ENCODE measurements at places on chromosomes 16 and 17.

GRCh38 chr17:48352630-48353029, 77.4 kb downstream of the SKAP1 start:
- no peak for DNase-seq

DNA sequence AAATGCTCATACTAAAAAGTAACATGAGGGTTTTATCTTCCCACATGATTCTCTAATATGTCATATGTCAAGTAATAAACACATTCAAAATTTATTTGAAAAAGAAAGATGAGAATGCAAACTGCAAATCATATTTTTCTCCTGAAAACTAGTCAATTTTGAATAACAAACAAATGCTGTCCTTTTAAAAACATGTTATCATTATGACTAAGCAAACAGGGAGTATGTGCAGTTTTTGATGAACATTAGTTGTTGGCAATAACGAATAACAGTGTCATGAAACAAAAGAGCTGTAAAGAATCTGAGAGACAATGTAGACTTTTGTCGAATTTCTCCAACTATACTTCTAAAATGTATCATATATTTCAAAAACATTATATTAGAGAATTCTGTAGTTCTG, 34.8 kb downstream of the RPGRIP1L start:
- no peak for DNase-seq

GRCh38 chr17:44176257-44176656, 5.8 kb downstream of the ASB16 start:
- no peak for DNase-seq

GRCh38 chr17:53217311-53217710, 605.4 kb upstream of the KIF2B start:
- DNase-seq = no peak

- peak; percentile 38 for DNase-seq
Measured at GRCh38 chr17:15457723-15458094, 9.7 kb downstream of the CDRT4 start.

DNA sequence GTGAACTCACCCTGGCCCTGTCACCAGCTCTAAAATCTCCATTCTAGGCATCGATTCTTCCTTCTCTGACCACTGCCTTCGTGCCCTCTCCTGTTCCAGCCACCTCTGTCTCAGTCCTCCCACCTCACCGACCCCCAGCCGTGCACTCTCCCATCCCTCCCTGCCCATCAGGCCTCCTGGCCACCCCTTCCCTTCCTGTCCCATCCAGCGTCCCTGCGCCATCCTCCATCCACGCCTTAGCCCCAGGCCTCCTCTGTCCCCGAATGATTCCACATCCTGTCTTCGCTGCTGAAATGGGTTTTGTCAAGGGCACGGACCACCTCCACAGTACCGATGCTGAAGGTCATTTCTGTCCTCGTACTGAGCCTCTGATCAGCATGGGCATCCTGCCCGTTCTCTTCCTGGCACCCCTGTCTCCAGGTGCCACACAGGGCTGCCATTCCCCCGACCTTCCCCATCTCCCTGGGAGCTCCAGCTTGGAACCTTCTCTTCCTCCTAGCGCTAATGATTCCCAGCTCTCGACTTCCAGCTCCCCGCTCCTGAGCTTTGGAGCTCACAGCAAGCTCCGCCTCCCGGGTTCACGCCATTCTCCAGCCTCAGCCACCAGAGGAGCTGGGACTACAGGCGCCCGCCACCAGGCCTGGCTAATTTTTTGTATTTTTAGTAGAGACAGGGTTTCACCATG, 2.6 kb downstream of the TRIM65 start:
- DNase-seq = no peak

DNA sequence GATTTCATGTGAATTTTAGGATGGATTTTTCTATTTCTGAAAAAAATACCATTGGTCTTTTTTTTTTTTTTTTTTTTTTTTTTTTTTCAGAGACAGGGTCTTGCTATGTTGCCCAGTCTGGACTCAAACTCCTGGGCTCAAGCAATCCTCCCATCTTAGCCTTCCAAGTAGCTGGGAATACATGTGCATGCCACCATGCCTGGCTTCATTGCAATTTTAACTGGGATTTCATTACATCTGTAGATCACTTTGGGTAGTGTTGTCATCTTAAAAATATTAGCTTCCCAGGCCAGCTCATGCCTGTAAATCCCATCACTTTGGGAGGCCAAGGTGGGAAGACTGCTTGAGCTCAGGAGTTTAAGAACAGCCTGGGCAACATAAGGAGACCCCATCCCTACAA, 54.8 kb downstream of the TOM1L2 start:
- no peak for DNase-seq

- no peak for DNase-seq
Measured at GRCh38 chr17:5714993-5715392, 130.7 kb upstream of the NLRP1 start.

DNA sequence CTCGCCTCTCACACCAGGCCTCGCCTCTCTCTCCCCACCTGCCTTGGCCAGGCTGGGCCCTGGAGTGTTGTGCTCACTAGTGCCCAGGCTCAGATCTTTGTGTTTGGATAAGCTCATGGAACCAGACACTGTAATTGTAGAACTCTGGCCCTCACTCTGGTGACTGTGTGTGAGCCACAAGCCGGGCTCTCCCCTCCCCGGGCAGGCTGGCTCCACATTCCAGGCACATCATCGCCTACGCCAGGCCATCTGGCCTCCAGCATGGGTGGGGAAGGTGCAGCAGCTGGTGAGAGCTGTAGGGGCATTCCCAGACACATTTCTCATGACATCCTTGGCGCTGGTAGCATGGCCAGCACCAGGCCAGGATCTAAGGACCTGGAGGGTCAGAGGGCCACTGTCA, 202.3 kb downstream of the RAB11FIP4 start:
- DNase-seq = peak; percentile 87

- peak; percentile 78 for DNase-seq
Measured at GRCh38 chr16:47142821-47143676, 696 bp downstream of the NETO2 start.

DNA sequence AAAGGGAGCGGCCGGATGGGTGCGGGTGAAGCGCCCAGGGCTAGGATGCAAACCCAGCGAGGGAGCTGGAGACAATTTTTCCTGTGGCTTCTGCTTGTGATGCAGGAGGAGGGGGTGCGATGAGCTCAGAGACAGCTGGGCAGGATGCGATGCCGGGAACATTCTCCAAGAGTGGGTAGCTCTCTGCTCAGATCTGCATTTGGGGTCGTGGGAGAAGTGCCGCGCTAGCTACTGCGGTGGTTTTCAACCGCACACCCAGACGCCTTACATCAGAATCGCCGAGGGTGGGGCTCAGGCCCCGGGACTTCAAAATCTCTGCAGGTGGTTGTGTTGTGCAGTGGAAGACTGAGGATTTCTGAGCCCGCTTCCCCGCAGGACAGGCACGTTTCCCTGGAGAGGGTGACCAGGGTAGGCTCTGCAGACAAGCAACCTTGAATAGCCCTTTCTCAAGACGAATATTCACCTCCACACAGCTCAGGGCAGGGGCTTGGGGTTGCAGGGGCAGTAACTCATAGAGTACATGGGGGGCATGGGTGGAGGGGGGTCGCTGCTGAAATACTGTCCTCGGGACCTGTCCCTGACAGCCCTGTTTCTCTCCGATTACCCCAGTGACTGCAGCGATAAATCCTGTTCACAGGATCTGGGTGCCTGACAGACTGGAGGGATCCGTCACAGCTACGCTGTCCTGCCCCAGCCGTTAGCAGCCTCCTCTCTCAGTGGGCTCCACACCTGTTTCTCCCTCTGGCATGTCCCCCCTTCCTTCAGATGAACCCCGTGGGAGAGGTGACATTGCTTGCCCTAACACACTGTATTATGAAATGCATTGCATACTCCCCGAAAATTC, 63.3 kb downstream of the HAPSTR1 start:
- no peak for DNase-seq

DNA sequence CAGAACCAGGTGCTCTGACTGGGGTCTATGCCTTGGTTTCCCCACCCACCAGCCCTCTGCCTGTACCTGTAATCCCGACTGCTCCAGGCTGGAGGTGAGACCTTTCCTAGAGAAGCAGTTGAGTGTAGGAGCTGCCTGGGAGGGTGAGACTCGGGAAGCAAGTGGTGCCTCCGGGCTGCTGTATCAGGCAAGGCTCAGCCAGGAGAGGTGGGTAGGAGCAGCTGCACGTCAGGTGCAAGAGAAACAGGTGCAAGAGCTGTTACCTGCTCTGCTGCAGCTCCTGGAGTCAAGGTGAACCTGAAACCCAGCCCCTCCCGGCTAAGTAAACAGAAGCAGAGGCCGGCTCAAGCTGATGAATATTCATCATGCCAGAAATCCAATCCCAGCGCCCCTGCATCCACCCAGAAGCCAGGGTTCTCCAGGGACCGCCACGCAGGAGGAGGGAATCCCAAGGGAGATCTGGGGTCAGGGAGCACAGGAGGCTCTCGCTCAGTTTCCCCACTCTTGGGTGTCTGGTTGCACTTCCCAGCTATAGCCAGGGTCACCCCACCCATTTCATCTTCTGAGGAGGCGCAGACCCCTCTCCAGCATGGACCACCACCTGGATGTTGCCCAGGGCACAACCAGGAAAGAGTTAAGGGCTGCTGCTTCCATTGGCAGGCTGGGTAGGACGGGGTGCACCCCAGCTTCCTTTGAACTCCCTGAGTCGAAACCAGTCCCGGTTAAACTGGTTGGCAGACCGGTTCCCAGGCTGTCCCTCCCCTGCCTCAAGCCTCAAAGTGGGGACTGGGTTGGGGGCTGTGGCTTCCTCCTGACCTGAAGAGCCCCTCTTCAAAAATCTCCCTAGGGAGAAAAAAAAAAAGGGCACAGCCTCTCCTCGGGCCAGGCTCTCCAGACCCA, at the start of gene PRR15L:
Gene PRR15L, minus strand, starts transcription at position 293 of the 900 bp plus-strand sequence. CDS start 4,649 bp downstream, outside the sequence.
- no peak for DNase-seq

DNA sequence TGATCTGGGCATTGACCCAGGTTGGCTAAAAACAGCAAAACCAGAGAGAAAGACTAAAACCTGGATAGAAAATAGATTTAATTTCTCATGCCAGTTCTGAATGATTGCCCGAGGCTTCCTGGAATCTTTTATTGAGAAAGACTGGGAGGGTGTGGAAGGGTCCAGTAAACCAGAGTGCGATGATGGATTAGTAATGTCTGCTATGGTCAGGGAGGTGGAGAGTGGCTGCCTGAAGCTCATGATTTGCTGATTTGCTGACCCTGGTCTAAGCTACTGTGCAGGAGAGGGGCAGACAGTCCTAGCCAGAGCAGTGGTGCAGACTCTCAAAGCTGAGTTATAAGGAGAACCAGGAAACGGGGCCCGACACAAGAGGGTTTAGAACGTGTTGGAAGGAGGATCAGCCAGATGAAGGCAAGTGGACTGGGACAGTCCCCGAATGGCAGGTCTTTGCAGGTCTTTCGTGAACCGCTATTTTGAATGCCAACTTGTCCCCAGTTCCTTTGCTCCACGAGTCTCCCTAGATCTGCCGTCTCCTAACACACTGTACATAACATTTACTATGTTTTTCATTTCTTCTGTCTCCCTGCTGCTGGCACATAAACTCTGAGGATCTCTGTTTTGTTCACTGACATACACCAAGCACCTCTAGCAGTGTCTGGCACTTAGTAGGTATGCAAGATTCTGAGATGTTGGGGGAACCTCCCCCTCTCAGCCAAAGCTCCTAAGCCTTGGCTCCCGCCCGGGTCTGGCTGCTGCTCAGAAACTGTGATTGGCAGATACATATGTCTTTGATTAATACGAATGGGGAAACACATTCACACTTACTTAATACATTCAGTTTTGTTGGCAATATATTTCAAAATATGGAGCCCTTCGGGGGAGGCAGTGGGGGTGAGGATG, 237.3 kb upstream of the TNRC6C start:
- DNase-seq = no peak

DNA sequence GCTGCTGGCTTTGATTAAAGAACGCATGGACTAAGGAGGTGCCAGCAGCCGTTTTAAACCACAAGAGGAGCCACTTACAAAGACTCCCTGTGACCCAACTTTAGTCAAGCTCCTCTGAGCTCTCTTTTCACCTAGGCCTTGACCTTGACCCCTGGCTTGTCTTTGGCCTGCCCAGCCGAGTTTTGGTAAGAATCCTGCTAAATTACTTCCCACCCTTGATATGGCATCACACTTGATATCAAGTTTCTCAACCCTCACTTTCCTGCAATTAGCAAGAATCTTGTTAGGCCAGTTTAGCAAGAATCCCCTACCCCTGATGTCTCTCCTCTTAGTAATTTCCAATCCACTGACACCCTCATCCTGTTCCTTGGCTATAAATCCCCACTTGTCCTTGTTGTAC, 232.8 kb upstream of the SALL1 start:
- DNase-seq = no peak

DNA sequence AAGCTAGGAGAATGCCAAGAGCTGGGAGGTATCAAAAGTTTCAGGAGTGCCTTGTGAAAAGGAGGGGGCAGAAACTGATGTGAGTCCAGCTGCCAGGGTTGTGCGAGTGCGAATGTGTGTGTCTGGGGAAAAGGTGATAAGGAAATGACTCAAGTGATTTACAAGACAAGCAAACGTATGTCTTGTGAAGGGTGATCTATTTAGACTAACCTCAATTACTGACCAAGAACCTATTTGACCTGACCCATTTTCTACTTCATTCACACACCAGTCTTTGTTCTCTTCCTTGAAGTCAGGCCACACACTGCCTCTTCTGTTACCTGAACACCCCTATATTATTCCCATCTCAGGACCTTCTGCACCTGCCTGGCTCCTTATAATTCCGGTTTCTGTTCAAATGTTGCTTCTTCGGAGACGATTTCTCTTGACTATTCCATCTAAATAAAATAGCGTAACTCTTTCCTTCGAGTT, 1.0 kb downstream of the GDE1 start:
- DNase-seq = no peak

DNA sequence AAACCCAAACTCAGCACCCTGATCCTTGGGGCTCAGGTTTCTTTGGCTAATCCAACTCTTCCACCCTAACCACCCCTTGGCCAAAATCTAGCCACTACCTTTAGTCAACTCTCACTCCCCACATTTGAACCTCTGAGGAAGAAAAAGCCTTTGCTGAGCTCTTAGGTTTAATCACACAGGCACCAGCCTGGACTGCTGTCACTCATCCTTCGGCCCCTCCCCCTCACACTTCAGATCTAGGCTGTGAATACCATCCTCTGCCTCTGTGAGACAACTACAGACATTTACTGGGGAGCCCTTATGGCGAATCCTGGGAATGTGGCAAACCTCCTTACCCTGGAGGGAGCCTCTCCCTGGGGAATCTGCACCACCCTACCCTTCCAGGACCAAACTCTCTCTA, 5.3 kb upstream of the RNASEK start:
- DNase-seq = no peak

All from fibroblast of skin of scalp (primary cell).